Memory B cell (primary cell): ENCODE measurements at places on chromosomes 3 and 15.

GRCh38 chr3:107431246-107432012 is 54.2 kb downstream of the CCDC54 start:
- peak; percentile 53 for DNase-seq

DNA sequence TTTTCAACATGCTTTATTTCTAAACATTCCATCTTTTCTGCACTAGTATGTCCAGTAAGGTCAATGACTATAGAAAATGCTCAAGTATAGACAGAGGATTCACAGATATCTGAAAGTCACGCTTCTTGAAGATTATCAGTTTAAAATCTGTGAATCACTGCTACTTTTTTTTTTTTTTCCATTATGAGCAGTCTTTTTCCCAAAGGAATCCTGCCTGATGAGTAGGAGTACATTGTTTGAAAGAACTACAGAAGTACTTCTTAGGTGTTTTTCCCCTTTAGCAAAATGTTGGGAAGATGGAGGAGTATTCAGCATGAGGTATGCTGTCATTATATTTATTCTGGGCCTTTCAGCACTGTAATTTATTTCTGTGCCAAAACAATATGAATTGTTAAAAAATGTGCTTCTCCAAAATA is 266.2 kb downstream of the NLGN1 start:
- no peak for DNase-seq

GRCh38 chr3:6060251-6060650 is 800.7 kb upstream of the GRM7 start:
- no peak for DNase-seq

GRCh38 chr3:120742849-120743365 is 363 bp downstream of the GTF2E1 start:
- DNase-seq: no peak

GRCh38 chr3:160886421-160886820 is 130.4 kb downstream of the PPM1L start:
- DNase-seq: no peak

GRCh38 chr3:49656541-49657112 is 17.5 kb upstream of the APEH start:
- no peak for DNase-seq

- DNase-seq: no peak
Measured at GRCh38 chr3:122957707-122958689, 69.6 kb downstream of the SEMA5B start.

GRCh38 chr3:24377218-24377993 is 117.2 kb downstream of the THRB start:
- no peak for DNase-seq

DNA sequence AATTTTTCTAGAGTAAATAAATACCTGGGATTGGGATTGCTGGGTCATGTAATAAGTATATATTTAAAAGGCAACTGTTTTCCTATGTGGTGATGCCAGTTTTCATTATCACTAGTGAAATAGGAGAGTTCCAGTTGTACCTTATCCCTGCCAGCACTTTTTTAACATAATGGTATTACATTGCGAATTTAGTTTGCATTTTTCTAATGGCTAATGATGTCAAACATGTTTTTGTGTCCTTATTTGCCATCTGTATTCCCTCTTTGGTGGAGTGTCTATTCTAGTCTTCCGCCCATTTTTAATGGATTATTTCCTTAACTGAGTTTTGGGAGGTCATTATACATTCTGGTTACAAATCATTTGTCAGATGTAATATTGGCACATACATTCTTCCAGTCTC is 88.3 kb downstream of the GHSR start:
- no peak for DNase-seq

GRCh38 chr15:91694831-91695210 is 158.7 kb upstream of the SLCO3A1 start:
- no peak for DNase-seq

- no peak for DNase-seq
Measured at GRCh38 chr3:114494498-114494897, 200.7 kb downstream of the TIGIT start.

- DNase-seq: no peak
Measured at GRCh38 chr3:197682713-197683112, 54.0 kb downstream of the RUBCN start.

GRCh38 chr3:57150113-57150581 is 15.0 kb downstream of the IL17RD start:
- DNase-seq: no peak

DNA sequence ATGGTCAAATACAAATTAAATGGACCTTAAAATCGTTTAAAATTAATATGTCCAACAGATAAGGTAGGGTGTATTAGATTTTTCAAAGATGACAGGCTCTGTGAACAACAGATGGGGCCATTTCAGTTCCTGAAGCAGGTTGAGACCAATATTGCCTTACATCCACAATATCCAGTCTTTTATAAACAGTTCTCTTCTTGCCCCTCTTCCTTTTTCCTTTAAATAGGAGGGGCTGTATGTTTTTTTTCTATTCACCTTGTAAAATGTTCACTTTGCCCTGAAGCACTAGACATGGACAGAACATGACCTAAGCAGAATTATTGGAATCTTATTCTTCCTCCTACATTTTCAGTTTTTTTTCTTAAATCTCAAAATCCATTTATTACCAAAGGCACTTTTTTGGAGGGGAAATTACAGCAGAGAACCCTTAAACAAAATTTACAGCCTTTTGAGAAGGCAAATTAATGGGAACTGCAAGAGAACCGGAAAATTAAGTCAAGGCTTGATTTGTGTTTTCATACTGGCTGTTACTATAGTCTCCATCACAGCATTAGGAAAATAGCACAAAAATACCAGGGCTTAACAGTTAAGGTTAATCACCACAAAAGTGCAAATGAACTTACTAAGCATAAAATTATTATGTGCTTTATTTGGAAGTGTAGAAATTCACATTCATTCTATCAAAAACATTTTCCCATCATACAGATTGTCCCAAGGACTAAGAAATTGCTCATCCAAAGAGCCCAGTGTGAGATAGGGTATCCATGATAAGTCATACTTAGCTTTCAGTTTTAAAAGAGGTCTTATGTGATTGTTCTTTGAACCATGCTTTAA is 55.8 kb downstream of the CMSS1 start:
- DNase-seq: no peak

DNA sequence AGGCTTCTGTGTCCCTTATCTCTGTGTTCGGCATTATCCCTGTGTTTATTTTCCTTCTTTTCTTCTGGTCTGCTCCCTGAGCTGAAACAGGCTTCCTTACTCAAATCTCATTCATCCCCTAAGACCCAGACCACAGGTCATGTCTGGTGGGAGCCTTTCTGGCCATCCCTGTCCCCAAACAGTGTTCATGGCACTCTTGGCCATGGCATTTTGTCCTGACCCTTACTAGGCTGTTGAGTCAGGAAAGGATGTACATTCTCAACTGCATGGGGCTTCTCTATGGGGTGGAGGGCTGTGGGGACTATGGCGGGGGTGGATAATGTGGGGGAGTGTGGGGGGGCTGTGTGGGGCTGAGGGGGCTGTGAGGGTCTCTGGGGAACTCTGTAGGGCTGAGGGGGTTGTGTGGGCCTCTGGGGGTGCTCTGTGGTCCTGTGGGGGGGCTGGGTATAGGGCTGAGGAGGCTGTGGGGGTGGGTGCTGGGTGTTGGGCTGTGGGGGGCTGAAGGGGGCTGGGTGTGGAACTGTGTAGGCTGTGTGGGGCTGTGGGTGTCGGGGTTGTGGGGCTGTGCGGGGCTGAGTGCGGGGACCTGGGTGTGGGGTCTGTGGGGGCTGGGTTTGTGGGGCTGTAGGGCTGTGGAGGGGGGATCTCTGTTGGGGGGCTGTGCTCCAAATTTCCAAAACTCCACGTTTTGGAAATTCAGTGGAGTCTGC is 64.3 kb downstream of the KLF13 start:
- no peak for DNase-seq

GRCh38 chr3:5011555-5012256 is 32.5 kb downstream of the BHLHE40 start:
- DNase-seq: peak; percentile 81

GRCh38 chr15:83695246-83695645 is 41.3 kb downstream of the ADAMTSL3 start:
- no peak for DNase-seq

DNA sequence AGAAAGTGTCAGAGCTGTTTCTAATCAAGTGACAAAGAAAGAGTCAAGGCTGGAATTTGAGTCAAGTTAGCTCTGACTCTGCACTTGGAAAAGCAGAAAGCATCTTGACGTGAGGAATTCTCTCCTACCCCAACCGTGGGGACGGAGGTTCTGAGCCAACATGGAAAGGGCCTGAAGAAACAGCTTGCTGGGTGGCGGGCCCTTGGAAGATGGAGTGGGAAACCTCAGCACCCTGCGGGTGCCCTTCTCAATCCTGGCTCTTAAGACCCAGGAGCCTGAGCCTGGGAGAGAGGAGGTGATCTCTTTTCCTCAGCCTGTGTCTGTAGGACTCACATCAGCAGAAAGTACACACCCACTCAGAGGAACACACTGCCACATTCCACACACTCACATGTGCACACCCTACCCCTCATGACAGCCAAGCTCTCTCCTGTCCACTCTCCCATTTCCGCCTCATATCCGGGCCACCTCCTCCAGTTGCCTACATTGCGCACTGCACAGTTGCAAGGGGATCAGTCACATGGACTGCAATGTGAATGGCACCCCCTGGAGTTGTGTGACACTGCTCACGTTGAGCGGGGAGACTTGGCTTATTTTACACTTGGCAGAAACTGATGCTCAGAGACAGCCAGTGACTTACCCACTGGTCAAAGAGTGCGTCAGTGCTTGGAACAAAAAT is 101.5 kb upstream of the SLC6A6 start:
- no peak for DNase-seq

DNA sequence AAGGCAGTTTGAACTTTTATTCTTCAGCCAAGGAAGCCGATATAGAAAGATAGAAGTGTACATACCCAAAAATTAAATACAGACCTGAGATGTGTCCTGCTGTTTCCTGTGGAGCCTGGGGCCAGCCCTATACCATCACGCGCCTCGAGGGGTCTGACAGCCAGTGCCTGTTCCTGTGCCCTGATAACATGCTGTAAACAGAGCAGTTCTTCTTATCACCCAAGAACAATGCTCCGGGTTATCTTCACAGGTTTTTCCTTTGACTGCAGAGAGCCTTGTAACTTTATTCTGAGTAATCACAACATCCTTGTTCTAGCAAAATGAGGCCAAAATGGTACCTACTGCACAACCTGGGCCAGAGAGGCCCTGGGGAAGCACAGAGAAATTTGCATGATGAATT is 289.7 kb upstream of the CHRM5 start:
- no peak for DNase-seq

DNA sequence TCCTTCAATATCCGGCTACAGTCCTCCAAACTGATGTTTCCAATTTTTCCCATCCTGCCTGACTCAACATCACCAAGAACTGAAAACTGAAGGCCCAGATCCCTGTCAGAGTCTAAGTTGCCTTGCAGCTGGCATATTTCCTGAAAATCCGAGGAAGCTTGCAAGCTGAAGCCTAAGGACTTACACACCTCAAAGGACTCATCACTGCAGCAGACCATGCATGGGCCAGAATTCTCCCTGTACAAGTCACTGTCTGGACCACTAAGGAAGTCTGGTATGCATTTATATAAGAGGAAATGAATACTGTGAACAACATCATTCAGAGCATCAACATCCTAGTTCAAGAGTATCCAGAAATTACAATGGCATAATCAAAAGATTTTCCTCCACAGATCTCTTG is 548.8 kb upstream of the MDFIC2 start:
- DNase-seq: no peak

GRCh38 chr3:88203642-88204055 is 53.9 kb downstream of the C3orf38 start:
- DNase-seq: peak; percentile 53

DNA sequence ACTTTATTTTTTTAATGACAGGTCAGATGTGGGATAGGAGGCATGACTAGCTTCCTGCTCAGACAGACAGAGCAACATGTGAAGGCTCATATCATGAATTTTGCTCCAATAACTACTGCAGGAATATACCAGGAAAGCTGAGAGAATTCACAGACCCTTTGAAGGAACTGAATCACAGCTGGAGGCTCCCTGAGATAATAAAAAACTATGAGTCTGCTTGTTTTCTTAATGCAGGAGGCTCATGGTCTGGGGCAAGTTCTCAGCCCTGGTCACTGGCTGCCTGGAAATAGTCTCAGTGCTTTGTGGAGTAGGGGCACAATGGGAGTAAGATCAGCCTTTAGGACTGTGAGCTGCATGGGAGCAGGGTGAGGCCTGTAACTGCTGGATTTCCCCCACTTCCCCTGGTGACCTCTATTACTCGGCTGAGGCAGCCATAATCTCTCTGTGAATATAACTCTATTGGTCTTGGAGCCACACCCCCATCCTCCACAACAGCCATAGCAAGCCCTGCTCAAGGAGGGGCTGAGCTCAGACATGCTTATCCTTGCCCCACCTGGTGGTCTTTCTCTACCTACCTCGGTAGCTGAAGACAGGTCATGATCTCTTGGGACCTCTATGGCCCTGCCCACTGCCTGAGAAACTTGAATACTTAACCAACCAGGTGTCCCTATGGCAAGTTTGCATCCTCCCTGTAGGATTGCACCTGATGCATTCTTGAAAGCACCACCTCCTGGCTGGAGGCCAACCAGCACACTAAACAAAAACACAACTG is 281.6 kb upstream of the TMCO5A start:
- DNase-seq: no peak

GRCh38 chr3:190738636-190739155 is 123.8 kb downstream of the GMNC start:
- no peak for DNase-seq

GRCh38 chr15:73856458-73857192 is 16.7 kb upstream of the TBC1D21 start:
- no peak for DNase-seq

GRCh38 chr15:59532770-59533379 is 78.7 kb upstream of the GCNT3 start:
- DNase-seq: no peak

DNA sequence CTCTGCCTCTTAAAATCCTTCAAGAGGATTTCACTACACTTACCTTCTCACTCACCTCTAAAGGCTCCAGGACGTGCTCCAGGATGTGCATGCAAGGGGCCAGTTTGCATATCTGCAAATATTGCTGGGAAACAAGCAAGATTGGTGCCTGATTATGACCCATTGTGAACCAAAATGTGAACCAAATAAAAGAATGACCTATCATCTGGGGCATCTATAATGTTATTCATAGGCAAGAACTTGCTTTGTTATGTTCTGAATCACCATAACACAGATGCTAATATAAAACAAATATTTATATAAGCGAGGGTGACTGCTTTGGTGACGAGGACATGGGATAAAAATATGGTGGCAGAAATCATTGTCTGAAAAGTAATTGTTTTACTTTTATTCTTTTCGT is 5.5 kb downstream of the IL12A start:
- no peak for DNase-seq

GRCh38 chr3:77320514-77320913 is 280.6 kb downstream of the ROBO2 start:
- no peak for DNase-seq

- DNase-seq: no peak
Measured at GRCh38 chr15:74283368-74283767, 47.2 kb downstream of the CCDC33 start.

GRCh38 chr15:79341396-79341795 is 30.5 kb downstream of the TMED3 start:
- no peak for DNase-seq

DNA sequence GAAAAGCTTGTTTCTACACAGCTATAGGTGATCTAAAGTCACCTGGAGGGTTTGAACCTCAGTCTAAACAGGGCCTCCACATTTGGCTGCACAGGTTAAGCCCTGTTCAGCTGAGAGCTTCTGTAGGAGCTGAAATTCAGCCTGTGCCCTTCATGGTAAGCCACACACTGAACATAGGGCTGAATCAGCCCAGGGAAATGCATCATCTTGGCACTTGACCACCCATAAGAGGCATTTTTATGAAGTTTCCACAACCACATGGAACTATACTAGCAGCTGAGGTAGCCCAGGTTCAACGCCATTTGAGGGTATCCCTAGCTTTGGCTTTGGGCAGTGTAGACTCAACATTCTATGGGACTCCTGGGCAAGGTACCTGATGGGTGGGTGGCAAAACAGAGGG is 126.8 kb downstream of the FAM174B start:
- no peak for DNase-seq
